ENCODE measurements at places on chromosomes 2 and 18.

DNA sequence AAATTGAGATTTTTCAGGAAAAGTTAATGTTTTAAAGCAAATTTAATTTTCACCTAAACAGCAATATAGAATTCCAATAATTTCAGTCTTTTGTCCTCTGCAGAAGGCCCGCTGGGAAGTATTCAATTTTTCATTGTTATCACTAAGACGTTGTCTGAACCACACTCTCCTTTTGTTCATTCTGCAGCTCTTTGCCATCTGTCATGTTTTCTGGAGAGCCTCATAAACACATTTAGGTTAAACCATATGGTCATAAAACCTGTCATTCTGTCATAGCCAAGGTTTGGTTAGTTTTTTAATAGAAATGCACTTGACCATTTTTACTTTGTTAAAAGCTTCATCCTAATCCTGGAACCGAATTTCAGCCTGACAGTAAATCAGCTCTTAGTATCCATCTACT, 54.0 kb upstream of the PGAP1 start:
- DNase-seq = no peak

GRCh38 chr2:68404164-68404563, 39.1 kb downstream of the PLEK start:
- DNase-seq = no peak

- DNase-seq = no peak
Observed at GRCh38 chr2:3187467-3187866, 190.2 kb downstream of the EIPR1 start.

- DNase-seq = no peak
Observed at GRCh38 chr2:98730707-98731040, 258 bp downstream of the MGAT4A start.

GRCh38 chr2:216179015-216179414, 69.9 kb downstream of the XRCC5 start:
- no peak for DNase-seq

GRCh38 chr2:216619411-216620393, 13.5 kb upstream of the IGFBP2 start:
- DNase-seq = peak; percentile 68

GRCh38 chr2:60337142-60337497, 216.3 kb downstream of the BCL11A start:
- no peak for DNase-seq

- no peak for DNase-seq
Observed at GRCh38 chr2:135149251-135149650, 97.2 kb downstream of the RAB3GAP1 start.

DNA sequence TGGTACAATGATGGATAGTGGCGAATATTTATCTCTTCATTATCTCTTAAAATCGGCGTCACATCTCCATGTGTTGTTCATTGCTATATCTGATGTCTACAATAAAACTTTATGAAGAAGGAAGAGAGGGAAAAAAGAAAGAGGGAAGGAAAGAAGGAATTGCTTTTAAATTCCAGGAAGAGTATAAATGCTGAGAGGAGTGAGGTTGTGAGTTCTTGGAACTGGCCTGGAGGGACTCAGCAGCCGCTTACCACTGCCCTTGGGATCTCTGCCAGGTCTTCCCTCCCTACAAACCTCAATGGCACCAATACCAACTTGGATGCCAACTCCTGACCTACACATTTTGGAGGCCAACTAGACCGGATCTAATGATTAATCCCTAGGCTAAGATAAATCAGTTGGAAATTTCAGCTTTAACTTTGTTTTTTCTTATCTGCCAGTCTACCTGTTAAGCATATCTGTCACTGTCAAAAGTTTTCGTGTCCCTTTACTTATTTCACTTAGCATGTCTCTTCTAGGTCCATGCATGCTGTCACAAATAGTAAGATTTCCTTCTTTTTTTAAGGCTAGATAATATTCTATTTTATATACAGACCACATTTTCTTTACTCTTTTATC, 9.8 kb downstream of the SCN9A start:
- DNase-seq = no peak

GRCh38 chr2:199356412-199356811, 101.3 kb downstream of the SATB2 start:
- DNase-seq = no peak

- DNase-seq = no peak
Observed at GRCh38 chr2:26185954-26186770, 13.3 kb downstream of the GAREM2 start.

DNA sequence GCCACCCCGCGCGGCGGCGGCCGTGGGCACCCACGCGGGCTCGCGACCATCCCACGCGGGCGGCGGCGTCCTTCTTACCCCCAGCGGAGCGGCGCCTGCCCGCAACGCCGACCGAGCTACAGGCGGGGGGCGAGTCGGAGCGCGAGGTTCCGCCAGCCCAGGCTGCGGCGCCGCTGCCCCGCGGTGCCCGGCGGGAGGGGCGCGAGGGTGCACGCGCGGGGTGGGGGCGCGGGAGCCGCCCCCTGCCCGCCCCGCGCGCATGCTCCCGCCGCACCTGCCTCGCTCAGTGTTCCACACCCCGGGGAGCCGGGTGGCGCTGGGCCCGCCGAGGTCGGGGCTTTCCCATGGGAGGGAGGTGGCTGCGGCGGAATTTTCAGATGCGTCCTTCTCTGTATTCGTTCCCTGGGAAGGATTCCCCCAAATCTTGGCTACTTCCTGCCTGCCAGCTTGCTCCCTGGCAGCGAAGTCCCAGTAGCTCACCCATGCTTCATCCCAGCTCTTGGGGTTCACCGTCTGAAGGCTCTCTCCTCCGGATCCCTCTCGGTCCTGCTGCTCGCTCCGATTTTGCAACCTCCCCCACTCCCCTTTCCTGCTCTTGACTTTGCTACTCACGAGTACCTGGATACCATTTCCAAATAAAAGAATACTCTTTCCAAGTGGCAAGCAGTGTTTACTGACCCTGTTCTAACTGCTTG, at the start of gene L3MBTL4:
Gene L3MBTL4 (minus strand): TSS at position 189 of the 695 bp plus-strand sequence. CDS start 103,286 bp downstream, outside the sequence.
- peak; percentile 70 for DNase-seq

GRCh38 chr18:61850756-61851155, 42.1 kb downstream of the RNF152 start:
- DNase-seq = peak; percentile 64

DNA sequence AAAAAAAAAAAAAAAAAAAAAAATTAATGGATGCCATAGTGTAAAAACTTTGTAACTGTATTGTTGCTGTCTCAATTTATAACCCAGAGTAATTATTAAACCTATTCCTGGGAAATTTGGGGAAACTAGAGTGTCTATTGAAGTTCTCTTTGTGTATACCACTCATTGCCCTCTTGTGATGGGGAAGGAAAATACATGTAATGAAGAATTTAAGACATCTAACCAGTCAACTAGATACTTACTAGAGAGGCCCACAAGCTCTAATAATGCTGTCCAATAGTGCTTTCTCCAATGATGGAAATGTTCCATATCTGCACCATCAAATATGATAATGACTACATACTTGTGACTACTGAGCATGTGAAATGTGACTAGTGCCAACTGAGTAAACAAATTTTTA, 168.5 kb upstream of the SLC39A10 start:
- no peak for DNase-seq
